ENCODE measurements at places on chromosomes 11 and 22. TPM values are rescaled to one million over a fixed set of nuclear protein-coding genes. Genes with fewer than 3 reads are reported as not detected.

ARAP1 gene
- total RNA-seq, result 116 TPM

GRCh38 chr11:8325591-8326304, 62.1 kb upstream of the LMO1 start:
- peak; percentile 60 for DNase-seq

STK33 gene
- 25.2 TPM for total RNA-seq

NPAS4 gene
- 0.35 TPM for total RNA-seq

DNA sequence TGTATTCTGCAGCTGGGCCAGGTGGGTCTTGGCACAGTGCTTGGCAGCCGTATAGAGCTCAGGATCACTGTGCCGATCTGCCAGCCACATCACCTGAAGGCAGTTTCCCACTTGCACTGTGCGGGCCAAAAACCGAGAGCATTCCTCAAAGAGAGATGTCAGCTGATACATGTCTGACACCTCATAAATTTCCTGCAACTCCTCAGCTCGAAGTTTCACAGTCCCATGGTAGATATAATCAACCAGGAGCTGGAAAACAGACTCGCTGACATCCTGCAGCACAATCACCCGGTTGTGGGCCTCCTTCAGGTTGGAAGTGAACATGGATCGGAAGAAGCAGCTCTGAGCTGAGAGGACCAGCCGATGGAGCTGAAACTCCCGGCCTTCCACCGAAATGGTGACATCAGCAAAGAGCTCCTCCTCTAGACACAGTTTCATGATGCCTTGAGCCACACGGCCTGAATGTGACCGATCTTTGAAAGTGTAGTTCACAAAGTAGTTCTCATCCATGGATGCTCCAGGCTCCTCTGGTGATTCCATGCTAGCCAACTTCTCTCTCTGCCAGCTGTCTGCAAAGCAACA, 1.2 kb downstream of the KBTBD4 start:
- no peak for DNase-seq

DNA sequence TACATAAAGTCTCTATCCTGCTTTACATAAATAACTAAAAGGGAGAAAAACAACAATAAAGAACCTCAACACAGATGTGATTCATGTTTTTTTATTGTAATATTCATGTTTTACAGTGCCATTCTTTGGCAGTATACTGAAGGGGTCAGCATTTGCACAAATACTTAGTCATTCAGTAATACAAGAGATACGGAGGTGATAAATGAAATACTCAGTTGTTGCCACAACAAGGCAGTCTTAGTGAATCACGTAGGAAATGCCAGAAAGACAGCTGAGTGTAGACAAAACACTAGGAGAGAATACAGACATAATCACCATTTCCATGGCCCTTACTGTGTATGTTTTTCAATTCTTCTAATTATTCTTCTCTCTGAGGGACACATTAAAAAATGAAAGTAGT, 910.4 kb downstream of the METTL15 start:
- no peak for DNase-seq

DNA sequence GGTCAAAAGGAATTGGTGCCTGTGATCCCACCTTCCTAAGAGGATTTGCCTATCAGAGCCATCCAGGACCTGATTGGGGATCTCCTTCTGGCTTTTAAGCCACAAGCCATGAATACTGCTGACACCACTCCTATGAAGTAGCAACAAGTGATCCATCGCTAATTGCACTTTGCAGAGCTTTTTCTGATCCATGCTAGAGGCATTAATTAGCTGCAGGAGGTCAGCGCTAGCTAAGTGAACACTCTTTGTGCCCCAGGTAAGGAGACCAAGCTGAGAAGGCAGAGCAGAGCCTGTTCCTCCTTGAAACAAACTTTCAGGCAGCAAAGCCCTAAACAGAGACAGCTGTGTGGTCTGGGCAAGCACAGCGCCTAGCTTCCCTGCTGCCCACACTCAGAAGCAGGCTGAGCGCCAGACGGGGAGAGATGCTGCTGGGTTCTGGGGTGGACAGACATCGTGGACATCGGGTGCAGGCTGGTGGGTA, 122.2 kb downstream of the ABTB2 start:
- DNase-seq, result no peak

- no peak for DNase-seq
Observed at GRCh38 chr11:10744206-10744605, 6.8 kb upstream of the CTR9 start.

DNA sequence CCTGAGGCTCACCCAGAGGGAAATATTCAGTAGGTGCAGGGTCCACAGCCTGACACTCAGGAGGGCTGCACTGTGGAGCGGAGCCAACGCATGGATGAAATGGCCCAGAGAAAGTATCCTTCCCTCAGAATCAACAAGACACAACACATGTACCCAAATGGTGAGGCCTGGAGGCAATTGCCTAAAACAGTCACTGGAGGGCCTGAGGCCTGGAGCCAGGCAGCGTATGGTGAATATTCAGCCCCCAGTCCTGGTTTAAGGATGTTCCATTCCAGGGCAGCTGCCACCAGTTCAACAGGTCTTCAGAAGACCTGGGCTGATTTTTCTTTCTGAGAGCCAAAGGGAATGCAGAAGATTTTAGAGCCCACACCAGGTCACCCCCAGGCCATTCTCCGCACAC, 264.8 kb downstream of the INSC start:
- DNase-seq, result peak; percentile 9

RCOR2 gene
- 60.1 TPM for total RNA-seq

DNA sequence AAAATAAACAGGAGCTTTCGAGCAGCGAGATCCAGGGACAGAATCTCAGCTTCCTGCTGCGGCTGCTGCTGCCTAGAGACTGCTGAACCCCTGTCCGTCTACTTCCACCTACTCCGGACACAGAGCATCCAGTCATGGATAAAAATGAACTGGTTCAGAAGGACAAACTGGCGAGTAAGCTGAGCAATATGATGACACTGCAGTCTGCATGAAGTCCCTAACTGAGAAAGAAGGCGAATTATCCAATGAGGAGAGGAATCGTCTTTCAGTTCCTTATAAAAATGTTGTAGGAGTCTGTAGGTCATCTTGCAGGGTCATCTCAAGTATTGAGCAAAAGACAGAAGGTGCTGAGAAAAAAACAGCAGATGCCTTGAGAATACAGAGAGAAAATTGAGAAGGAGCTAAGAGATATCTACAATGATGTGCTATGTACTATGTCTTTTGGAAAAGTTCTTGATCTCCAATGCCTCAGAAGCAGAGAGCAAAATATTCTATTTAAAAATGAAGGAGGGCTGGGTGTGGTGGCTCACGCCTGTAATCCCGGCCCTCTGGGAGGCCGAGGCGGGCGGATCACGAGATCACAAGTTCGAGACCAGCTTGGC, 11.1 kb upstream of the MS4A2 start:
- DNase-seq, result no peak

MRGPRX4 gene
- total RNA-seq, result not detected

DNA sequence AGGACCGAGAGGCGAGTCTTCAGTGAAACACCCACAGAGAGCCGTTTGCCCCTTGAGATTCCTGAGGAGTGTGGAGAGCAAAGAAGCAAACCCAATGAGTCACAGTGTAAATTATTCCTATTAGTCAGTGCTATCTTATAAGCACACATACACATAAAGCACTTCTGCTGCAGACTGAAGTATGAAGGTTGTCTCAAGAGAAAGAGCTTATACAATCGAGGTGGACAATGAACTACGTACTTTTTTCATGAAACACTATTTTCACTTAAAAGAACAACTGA, 37.3 kb downstream of the GALNT18 start:
- DNase-seq, result no peak

ESAM gene
- not detected for total RNA-seq

- no peak for DNase-seq
Observed at GRCh38 chr11:127733552-127733951, 733.0 kb upstream of the KIRREL3 start.

DNA sequence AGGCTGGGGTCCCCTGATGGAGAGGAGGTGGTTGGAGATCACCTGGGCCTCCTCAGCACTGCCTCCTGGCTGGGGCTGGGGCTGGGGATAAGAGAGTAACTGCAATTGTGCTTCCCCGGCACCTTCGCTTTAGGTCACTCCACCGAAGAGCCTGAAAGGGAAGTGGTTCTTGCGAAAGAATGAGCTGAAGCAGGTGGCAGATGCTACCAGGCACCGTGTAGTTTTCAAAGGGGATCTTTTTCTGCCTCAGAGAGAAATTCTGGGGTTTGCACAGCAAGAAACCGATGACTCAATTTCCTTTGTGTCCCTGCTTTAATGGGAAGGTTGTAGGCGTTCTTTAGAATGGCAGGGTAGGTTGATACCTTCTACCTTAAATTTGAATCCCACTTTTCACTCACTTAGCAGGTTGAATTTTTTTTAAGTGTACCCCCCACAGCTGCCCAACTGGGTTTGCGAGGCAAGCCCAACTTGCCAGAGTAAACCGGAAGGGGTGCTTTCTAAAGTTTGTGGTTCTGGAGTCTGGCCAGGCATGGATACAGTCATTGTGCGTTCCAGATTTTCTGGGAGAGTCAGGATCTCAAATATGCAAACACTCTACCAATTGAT, 5.3 kb downstream of the CD44 start:
- no peak for DNase-seq

GRCh38 chr11:77396911-77397310, 77.0 kb downstream of the PAK1 start:
- DNase-seq, result no peak

GRCh38 chr11:131408025-131408640, 37.7 kb downstream of the NTM start:
- DNase-seq, result peak; percentile 71

GRCh38 chr22:37278261-37278660, 4.0 kb upstream of the CYTH4 start:
- DNase-seq, result no peak

DNA sequence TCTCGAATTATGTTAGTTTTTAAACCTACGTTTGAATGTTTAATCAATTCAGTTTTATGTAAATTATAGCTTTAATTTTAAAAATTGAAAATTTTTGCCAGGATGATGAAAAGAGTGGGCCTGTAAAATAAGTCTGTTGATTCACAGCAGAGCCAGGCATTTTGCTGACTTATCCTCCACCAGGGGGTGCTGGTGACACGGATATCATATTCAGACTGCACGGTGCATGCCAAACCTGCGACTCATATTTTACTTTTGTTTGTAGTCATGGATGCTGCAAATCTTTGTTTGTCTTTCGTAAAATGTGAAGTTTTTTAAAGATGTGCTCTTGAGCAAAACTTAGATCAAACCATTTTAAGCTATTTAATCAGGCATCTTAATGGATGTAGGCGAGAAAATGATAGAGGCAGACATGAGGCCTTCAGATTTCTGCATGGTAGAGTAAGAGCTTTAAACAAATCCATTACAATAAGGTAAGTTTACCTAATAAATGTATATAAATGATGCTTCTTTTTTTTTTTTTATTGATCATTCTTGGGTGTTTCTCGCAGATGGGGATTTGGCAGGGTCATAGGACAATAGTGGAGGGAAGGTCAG, 3.6 kb upstream of the OR8B3 start:
- peak; percentile 84 for DNase-seq

DNA sequence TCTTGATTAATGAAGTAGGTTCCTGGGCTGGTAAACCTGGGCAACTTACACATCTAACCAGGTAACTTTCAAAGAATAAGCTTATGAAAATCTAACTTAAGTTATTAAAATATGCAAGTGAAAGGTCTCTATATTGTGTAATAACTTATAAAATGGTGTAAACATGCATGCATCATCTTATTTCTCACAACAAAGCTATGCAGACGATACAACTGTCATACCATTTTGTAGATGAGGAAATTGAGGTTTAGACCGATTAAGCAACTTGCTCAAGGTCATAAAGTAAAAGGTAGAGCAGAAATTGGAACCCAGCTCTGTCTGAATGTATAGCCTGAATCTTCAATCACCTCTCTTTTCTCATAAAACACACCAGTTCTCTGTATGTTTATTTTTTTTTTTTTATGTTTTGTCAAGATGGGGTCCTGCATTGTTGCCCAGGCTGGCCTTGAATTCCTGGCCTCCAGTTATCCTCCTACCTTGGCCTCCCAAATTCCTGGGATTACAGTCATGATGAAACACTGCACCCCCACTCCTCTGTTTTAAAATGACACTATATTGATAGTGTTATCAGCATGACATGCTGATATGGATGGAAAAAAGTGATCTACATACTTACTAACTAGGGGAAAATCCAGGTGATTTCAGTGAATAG, 109.6 kb downstream of the SGSM3 start:
- no peak for DNase-seq

TMPRSS4 gene
- 0.04 TPM for total RNA-seq

GRCh38 chr11:3859373-3859881, 4.0 kb downstream of the STIM1 start:
- DNase-seq, result peak; percentile 42

SERPING1 gene
- total RNA-seq, result 42.3 TPM

F2 gene
- not detected for total RNA-seq

DNA sequence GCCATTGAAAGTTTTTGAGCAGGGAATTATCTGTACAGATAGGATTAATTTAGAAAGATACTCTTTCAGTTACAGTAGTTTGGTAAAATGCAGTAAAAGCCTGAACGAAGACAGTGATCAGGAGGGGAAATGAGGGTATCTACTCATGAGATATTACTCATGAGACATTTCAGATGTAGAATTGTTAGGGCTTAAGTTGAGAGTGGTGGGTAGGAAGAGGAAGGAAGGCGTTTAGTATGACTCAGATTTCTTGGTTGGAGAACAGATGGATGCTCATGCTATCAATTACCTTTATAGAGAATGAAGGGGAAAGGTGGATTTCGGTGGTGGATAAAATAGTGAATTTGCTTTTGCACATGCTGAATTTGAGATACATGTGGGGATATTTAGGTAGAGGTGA, 15.8 kb downstream of the CCDC81 start:
- DNase-seq, result no peak

GRCh38 chr11:95451682-95452081, 220.7 kb upstream of the SESN3 start:
- no peak for DNase-seq

DNA sequence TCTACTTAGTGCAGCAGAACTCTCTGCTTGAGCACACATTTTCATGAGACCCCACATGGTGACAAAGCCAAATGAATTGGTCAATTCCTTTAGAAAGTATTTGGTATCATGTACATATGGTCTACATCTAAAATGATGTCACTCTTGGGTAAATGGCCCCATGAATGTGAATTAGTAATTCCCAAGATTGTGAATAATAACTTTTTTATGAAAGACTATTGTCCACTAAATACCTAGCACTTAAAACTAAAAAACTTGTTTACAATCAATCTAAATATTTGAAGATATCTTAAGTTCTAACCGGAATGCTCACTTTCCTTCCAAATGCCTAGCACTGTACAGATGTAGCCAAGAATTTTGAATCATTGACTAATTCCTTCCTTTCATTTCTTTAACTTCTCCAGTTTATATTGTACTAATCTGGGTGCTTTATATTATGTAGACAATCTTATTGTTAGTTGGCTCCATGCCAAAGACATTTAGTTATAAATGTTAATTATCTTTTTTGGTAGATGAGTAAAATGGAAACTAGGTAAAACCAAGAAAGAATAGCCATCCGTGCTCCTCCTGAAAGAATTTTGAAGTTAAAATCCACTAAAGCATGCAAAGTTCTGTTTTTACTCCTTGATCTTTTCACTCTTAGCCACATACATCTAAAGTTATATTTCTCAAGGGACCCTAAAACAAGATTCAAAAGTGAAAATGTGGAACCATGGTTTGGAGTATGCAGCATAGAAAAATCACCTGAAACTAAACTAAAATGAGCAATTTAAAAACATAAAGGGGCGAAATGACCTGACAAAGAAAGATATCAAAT, 145.0 kb upstream of the ARHGAP20 start:
- DNase-seq, result no peak

VPREB3 gene
- total RNA-seq, result not detected

GRCh38 chr22:47625013-47625385, 862.5 kb downstream of the TBC1D22A start:
- DNase-seq, result no peak

GRCh38 chr11:1936072-1936780, 10.9 kb upstream of the MRPL23 start:
- no peak for DNase-seq

Data from GM23338 (cell line).